DMS 273 treated with DMSO at 0.1 percent for 48 hours (cell line): ENCODE measurements at places on chromosomes 5 and 9.

- DNase-seq, result no peak
Measured at GRCh38 chr5:53944981-53945380, 365.4 kb downstream of the ARL15 start.

DNA sequence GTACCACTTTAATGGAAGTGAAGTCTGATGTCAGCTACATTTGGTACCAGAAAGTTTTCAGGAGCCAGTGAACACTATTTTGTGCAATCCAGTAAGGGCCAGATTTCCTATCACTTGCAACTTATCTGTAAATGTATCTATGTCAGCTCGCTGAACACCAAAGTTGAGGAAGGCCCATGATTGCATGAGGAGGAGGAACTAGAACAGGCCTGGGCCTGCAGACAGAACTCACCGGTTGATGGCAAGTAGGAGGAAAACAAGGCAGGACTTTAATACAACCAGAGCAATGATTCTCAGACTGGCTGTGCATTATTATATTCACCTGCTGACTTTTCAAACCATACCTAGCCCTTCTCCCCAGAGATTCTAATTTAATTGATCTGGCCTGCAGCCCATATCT is 540.2 kb downstream of the CETN3 start:
- DNase-seq, result no peak

GRCh38 chr5:157384971-157385709 is 74.9 kb upstream of the NIPAL4 start:
- DNase-seq, result no peak

GRCh38 chr5:156310115-156310514 is 16.8 kb upstream of the SGCD start:
- DNase-seq, result no peak

- no peak for DNase-seq
Measured at GRCh38 chr5:98934546-98934945, 5.7 kb upstream of the CHD1 start.
